AG04449 (cell line): ENCODE measurements at places on chromosomes 4 and X.

GRCh38 chr4:87365348-87365747 is 25.6 kb downstream of the HSD17B11 start:
- no peak for DNase-seq

DNA sequence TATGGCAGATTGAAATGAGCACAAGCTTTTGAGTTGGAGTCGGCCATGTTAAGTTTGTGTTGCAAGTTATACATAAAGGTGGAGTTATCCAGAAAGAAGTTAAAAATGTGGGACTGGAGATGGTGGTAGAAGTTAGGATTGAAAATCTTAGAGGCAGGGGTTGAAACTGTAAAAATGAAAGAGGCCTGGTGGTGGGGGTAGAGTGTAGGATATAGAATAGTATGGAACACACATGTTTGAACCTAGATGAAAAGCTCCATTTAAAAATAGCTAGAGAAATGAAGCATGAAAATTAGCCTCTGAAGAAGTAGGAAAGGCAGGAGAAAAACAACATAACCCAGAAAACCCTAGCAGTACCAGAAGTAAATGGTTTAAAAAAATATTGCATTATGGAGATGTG is 131.8 kb upstream of the ENPEP start:
- no peak for DNase-seq

DNA sequence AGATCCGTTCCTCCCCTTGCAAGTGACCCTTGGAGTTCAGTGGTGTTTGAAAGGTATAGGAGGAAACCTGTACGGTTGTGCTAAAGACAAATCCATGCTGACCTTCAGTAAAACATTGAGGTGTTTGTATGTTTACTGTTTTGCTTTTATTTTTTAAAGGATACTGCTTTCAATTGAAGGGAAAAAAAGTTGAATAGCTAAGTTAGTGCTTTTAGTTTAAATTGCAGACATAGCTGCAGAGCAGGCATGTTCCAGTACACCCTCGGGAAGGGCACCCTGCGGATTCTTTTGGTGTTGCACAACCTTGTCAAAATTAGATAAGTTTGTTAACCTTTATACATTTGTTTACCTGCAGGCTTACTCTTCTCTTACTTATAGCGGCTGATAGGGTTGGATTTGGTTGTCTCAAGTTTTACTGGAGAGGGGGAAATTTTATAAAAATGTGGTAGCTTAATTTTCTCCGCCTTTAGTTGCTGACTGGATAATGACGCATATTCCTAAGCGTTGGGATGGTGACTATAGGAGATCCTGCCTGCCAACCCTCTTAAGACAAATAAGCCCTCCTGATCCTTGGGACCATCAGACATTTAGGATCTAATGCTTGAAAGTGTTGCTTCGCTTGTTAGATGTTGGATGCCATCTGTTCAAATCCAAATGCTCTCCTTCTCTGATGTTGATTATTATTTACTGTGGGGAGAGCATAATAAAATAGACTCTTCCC is 2.0 kb downstream of the RAPGEF2 start:
- DNase-seq: no peak

- DNase-seq: no peak
Measured at GRCh38 chr4:67894659-67895058, 10.9 kb upstream of the TMPRSS11D start.

DNA sequence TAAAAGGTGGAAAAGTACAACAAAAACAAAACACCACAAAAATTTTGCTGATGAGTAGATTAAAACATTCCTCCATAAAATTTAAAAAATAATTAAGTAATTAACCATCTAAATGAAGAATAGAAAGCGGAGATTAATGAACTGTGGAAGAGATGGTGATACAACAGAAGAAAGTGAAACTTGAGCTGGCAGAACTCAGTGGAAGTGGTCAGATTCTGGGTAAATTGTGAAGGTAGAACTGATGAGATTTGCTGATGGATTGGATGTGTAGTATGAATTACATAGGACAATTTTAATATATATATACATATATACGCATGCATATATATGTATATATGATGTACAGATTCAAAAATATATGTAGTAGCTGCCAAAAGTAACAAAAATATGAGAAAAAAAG is 73.9 kb downstream of the AMOT start:
- no peak for DNase-seq

- DNase-seq: no peak
Measured at GRCh38 chrX:105650986-105651385, 171.4 kb upstream of the NRK start.

DNA sequence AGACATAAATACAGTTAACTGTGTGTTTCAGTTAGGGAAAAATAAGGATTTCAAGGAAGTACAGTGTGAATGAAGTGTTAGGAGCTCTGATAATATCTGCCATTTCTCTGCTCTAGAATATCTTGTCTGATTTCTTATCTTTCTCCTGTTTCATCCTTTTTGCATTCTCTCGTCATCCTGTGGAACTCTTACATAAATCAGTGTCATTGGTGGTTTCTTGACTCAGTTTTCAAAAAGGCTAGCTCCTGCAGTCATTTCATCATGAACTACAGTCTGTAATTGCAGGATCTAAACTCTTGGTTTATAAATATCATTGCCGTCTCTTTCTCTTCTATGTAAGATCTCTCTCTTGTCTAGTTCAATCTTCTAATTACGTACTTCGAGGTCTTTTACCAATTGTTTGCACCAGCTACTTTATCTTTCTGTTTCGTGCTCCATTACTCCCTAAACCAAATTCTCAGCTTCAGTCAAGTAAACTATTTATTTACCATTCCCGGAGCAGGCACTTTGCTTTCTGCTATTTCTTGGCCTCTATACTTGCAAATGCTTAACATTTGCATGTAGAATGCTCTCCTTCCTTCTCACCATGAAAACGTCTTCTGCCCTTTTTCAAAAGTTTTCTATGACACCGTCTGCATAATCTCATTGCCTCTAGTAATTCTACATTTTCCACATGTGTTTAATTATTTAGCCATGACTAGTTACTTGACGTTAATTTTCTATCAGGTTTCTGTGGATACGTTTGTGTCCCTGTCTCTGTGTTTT is 294.0 kb downstream of the TENM3 start:
- no peak for DNase-seq

- no peak for DNase-seq
Measured at GRCh38 chrX:94288972-94289371, 615.0 kb downstream of the FAM133A start.
